ENCODE measurements at places on chromosomes 16 and 17.

- DNase-seq: no peak
Measured at GRCh38 chr16:12548270-12548983, 255.3 kb downstream of the CPPED1 start.

- no peak for DNase-seq
Measured at GRCh38 chr16:68756239-68756915, 19.3 kb downstream of the CDH1 start.

- no peak for DNase-seq
Measured at GRCh38 chr17:28944862-28945741, 6.2 kb downstream of the PHF12 start.

DNA sequence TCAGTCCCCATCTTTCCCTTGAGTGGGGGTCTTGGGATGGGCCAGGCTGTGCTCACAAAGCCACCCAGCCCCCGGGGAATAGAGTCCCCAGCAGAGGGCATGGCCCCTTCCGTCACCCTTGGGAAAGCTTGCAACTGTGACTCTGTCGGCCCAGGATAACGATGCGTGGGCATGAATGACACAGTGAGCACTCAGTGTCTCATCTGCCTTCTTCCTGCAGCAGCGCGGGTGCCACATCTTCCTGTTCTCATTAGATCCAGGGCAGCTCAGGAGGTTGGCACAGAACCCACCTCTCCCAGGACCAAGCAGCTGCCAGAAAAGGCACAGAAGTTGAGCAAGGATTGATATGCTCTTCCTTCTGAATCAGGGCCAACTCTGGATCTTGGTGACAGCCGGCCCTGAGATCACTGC is 84.7 kb downstream of the MRC2 start:
- no peak for DNase-seq

DNA sequence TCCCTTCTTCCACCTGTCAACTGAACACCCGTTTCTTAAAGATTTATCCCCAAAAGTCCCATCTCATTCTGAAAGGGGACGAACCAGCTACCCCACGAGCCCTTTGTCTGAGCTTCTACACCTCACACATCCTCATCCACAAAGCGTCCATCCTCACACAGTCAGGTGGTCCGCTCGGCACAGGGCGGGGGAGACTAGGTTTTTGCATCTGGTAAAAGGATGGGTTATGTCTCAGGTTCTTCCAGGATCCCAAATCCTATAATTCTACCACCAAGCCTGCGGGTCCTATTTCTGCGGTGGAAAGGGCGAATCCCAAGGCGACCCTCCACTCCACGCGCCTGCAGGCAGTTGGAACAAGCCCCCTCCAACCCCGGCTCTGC is 458 bp downstream of the GFOD2 start:
- no peak for DNase-seq

All from D721Med (cell line).